ENCODE measurements at places on chromosomes 12 and 14.

- DNase-seq, result no peak
Measured at GRCh38 chr12:4025181-4026019, 152.2 kb upstream of the PARP11 start.

DNA sequence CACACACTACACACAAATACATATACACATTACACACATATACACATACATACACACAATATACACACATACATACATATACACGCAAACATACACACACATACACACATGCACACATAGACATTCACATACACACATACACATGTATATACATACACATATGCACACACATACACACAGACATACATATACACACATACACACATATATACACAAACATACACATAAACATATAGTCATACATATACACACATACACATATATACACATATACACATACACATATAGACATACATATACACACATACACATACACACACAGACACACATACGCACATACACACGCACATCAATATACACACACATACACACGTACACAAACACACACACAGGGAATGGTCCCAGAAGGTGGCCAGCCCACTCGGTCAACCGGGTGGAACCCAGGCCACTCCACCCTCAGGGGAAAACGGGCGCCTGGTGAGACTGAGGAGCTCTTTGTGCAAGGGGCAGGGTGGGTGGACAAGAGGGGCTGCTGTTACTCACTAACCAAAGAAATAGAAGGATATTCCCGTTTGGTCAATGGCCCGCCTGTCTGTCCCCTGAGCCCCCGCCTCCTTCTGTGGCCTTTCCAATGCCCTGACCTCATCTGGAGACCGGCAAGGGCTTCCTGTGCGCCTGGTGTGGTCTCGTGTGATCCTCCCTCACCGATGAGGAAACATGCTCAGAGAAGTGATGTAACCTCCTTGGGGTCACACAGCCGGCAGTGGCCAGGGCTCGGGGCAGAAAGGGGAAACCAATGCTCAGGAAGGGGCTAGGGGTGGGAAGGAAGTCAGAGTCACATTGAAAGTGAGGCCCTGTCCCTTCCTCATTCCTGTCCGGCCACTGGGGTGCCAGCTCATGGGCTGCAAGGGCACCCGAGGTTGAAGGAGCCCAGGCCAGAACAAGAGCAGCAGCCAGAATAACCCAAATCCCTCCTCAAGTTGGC, 5.3 kb downstream of the TRPV4 start:
- DNase-seq, result peak; percentile 61

DNA sequence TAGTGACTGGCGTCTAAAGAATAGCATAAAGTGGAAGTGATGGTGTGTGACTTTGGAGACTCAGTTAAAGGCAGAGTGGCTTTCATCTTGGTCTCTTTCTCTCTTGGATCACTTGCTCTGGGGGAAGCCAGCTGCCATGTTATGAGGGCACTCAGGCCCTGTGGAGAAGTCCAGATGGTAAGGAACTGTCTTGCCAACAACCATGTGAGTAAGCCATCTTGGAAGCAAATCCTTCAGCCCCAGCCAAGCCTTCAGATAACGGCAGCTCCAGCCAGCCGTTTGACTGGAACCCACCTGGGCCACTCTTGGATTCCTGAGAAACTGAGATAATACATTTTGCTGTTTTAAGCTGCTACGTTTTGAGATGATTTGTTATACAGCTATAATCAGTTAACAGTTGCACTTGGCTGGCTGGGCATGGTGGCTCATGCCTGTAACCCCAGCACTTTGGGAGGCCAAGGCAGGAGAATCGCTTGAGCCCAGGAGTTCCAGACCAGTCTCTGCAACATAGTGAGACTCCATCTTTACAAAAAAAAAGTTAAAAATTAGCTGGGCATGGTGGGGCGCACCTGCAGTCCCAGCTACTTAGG, 7.7 kb upstream of the LRRC23 start:
- DNase-seq, result no peak

- DNase-seq, result peak; percentile 49
Measured at GRCh38 chr14:35533357-35534207, at the start of gene INSM2. Gene INSM2 (plus strand): TSS chr14:35534164. CDS start chr14:35534253, 89 bp downstream.

DNA sequence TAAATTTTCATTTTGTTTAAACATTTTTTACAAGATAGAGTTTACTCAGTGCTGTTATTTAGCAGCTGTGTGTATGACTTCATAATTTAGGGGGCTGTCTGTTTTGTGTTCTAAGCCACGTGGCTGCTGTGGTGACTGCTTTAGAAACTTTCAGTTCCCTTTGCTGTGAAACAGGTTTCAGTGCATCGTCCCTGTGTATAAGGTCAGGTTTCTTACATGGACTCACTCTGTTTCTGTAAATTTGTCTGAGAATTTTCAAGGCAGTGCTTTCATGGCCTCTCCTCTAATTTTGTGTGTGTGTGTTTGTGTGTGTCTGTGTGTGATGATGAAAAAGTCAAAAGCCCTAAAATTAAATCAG, 32.4 kb downstream of the BICD1 start:
- no peak for DNase-seq

- no peak for DNase-seq
Measured at GRCh38 chr12:113990250-113991223, 24.4 kb upstream of the RBM19 start.

DNA sequence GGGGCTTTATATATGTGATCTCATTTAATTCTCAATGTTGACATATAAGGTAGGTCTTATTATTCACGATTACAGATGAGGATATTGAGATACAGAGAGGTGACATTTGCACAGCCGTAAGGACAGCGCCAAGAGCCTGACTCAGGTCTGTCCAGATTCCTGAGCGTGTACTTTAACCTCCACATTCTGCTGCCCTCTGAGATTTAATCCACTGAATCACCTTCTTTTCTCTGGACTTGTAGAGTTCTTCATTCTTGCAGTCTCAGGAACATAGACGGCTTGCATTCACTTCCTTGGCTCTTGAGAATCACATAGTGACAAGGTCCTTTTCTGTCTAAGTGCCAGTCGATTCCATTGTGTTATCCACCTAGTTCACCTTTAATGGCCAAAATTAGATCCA, 141.0 kb upstream of the ARHGAP5 start:
- DNase-seq, result no peak

- DNase-seq, result peak; percentile 15
Measured at GRCh38 chr14:54147282-54147681, 190.7 kb upstream of the BMP4 start.

GRCh38 chr12:12480074-12480473, 82.6 kb downstream of the DUSP16 start:
- no peak for DNase-seq

DNA sequence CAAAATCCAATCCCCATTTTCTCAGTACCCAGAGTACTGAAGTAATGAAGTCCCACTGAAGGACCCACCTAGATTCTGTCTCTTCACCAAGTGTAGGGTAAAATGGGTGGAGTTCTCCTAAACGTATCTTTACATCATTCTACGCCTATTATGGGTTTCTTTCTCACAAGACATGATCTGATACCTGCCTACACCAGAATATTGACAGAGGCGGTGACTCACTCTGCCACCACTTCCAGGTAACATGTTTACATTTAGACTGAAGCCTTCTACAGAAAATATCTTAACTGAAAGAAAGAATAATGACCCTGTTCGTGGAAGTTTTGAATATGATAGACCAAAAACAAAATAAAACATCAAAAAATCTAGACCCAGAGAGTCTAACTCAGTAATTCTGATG, 89.8 kb downstream of the BTG1 start:
- DNase-seq, result no peak

DNA sequence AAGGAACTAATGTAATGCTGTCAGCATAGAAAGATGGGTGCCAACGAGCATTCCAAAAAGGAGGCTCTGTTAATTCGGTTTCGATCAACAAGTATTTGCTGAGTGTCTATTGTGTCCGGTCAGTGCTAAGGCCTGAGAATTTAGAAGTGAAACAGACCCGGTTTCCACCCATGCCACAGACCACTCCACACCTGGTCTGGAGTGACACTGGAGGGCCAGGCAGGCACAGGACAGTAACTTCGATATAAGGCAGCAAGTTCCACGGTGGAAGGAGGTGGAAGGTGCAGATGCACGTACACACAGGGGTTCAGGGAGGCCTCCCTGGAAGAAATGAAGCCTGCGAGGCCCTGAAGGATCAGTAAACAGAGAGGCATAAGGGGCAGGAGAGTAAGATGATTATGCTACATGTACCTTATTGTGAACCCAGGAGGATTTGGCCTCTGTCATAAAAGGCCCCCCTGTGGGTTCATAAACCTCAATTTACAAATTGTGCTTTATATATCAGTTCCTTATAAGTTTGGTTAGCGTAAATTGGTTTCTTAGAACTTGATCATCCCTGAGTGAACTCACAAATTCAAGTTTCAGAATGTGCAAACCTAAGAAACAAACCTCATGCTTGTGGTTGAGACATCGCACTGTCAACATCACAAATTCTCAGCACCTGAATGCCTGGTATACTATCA, 25.9 kb downstream of the SSH1 start:
- DNase-seq, result no peak

- DNase-seq, result no peak
Measured at GRCh38 chr12:72365151-72365550, 93.0 kb downstream of the TRHDE start.

DNA sequence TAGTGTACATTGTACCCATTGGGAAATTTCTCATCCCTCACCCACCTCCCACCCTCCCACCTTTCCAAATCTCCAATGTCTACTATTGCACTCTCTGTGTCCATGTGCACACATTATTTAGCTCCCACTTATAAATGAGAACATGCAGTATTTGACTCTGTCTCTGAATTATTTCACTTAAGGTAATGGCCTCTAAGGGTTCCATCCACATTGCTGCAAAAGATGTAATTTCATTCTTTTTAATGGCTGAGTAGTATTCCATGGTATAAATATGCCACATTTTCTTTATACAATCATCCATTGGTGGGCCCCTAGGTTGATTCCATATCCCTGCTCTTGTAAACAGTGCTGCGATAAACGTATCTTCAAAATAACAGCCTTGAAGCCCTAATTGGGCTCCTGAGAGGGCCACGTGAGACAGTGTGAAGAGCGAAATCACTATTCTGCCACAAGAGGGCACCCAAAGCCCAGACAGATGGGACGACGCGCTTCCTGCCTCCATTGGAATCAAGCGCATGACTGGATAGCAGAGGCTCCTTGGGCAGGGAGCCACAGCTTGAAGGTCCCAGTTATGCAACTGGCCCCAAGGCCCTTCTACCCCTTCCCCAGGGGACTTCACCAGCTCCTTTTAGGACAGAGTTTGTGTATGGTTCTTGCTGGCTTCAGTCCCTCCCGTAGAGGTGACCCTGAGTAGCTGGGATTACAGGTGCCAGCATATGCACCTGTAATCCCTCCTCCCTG, 21.3 kb upstream of the CD27 start:
- DNase-seq, result peak; percentile 79

GRCh38 chr12:50536831-50537537, 32.2 kb downstream of the DIP2B start:
- DNase-seq, result no peak

GRCh38 chr14:38762845-38763244, 340.2 kb downstream of the SEC23A start:
- DNase-seq, result no peak

GRCh38 chr14:51805541-51805940, 54.9 kb upstream of the GNG2 start:
- no peak for DNase-seq

DNA sequence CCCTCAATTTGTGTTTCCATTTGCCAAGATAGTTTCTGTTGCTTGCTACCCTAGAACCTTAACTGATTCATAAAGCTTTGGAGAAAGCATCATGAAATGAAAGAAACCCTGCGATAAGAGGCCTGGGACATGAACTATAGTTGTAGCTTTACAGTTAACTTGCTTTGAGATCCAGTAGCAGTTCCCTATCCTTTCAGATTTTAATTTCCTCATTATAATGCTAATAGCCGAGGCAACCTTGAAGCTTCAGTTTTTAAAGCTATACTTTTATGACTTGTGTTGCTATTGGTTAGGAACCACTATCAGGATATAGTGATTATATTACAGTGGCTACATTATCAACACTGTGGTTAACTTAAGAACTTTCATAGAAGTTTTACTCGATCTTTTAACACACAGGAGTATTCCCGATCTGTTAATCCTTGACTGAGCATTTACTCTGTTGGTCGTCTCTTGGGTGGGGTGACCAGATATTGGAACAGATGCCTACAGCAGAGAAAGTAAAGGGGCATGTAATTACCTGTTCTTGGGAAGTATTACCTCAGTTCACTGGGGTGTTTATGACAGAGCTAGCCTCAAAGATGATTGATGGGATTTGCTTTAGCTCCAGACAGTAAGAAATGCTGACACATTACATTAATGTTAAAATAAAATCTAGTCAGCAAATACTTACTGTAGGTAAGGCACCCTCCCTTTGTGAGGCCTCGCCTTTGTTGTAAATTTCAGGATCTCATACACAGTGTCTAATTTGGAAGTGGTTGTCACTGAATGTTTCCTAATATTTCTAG, 86.2 kb upstream of the CSRP2 start:
- DNase-seq, result no peak

DNA sequence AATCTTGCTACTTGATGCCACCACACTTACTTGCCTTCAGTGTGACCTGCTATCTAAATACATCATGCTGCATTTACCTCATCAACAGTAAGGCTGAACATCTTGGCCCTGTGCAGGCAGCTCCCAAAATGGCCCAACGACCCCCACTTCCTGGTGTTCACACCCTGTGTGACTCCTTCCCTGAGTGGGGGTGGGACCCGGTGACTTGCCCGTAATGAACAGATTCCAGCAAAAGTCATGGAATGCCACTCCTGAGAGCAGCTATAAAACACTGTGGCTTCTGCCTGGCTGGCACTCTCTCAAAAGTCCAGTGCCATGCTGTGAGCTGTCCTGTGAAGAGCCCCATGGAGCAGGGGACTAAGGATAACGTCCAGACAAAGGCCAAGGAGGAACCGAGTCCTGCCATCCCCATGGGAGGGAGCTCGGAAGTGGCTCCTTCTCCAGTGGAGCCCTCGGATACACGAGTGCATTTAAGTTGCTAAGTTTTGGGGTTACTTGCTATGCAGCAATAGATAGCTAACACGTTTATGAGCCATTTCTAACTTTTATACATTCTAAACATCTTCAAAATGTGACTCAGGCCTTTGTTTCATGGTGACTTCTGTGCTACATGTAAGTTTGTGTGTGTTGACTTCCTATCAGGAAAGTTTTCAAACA, 33.0 kb downstream of the P2RX2 start:
- DNase-seq, result no peak

DNA sequence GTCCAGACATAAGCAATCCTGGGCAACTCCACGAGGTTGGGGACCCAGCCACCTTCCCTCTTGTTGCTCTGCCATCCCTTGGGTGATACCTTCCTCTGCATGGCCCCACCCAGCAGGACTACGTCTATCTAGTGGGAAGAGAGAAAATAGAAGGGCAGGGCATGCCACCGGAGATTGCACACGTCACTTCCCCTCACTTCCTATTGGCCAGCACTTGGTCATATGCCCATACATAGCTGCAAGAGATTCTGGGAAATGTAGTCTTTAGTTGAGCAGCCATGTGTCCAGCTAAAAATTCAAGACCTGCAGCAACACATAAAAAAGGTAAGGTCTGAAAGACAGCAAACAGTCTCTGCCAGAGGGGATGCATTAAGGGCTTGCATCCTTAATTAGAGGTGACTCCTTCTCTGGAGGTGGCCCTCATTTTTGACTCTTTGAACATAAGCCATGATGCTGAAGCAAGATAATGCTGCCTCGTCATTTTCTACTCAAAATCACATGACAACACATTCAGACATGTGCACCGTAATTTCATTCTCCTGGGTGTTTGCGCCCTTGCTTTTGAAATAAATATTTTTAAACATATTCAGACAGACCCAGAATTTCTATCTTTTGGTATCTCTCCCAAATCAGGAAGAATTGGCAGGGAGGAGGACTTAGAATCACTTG, 91.8 kb upstream of the PWP1 start:
- DNase-seq, result no peak

Measured in left ventricle myocardium inferior (tissue), 1 donor.